ENCODE measurements at places on chromosomes 12 and 14.

DNA sequence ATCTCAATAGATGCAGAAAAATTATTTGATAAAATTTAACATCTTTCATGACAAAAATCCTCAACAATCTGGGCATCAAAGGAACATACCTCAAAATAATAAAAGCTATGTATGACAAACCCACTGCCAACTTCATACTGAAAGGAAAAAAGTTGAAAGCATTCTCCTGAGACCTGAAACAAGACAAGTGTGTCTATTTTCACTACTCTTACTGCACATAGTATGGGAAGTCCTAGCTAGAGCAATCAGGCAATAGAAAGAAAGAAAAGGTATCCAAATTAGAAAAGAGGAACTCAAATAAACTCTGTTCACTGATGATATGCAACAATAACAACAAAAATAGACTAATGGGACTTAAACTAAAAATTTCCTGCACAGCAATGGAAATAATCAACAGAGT is 90.1 kb downstream of the SLCO1B1 start:
- no peak for DNase-seq

- DNase-seq, result no peak
These were observed 1226.0 kb upstream of the SEL1L start for GRCh38 chr14:82759656-82760055.

- no peak for DNase-seq
These were observed 87.8 kb upstream of the EEA1 start for GRCh38 chr12:93016752-93017350.

DNA sequence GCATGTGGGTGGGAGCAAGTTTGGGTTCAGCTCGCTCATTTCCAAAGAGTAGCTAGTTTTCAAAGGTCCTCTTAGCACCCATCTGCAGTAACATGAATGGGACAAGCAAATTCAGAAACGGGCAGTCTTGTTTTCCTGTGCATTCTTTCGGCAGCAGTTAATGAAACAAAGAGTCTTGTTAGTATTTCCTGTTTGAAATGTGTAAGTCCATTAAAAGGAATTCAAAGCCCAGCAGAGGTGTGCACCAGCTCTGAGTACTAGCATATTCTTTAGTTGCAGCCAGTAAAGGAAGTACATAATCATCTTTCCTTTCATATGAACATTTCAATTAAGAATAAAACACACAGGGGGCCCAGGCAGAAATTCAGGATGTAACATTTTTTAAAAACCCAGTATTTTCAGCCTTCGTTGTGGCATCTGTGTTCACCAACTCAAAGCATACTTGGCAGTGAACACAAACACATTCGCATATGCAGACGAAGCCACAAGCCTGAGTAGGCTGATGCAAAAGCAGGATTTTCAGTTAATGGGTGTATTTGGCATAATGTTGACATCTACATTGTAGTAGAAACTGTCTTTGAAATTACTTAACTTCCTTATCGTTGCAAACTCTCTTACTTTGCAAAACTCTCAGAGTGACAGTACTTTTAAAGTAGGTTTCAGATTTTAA is 570.0 kb upstream of the FLRT2 start:
- DNase-seq, result no peak

- no peak for DNase-seq
These were observed 4.2 kb downstream of the CKAP4 start for GRCh38 chr12:106243620-106244019.

GRCh38 chr12:107662484-107662883 is 23.1 kb upstream of the PWP1 start:
- no peak for DNase-seq

GRCh38 chr14:53516261-53516774 is 363.2 kb upstream of the DDHD1 start:
- no peak for DNase-seq

GRCh38 chr12:104272938-104273337 is 30.6 kb upstream of the EID3 start:
- no peak for DNase-seq

All from CD4-positive, alpha-beta memory T cell (primary cell).